ENCODE measurements at places on chromosomes 4 and X. TPM values are rescaled to one million over a fixed set of nuclear protein-coding genes. Genes with fewer than 3 reads are reported as not detected.

DNA sequence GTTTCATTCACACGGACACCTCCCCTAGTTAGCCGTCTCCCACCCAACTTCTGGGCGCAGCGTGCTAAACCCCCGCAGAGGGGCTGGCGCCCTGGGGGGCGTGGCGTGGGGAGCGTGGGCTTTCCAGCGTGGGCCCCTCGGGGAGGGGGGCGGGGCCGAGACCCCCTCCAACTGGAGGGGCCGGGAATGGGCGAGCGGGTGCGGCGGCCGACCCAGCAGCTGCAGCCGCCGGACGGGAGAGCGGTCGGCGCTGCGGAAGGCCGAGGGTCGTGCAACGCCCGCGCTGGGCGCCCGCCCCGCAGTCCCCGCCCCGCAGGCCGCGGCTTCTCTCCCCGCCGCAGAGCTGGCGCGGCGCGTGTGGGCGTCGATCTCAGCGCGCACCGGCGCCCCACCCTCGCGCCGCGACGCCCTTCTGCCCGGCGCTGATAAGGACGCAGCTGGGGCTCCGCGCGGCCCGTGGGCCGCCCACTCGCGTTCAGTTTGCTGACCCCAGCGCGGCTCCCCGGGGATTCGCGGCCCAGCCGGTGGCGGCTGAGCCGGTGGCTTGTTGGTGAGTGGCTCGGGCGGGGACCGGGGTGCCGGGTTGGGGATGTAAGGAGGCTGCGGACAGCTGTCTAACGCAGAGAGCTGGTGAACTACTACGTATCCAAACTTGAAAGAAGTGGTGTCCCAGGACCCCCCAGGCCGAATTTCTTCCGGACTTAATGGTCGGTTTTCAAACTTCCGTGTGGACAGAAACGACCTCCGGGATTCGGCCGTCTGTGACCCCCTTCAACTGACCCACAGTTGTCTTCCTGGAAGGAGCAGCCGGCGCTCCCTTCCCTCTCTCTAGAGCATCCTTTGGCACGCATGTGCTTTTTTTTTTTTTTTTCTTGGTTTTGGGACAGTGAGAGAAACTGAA, 1.5 kb downstream of the FHDC1 start:
- peak; percentile 92 for DNase-seq

- DNase-seq, result no peak
Measured at GRCh38 chrX:21982311-21982710, 41.8 kb downstream of the SMS start.

- no peak for DNase-seq
Measured at GRCh38 chr4:42706086-42706485, 49.2 kb upstream of the ATP8A1 start.

- DNase-seq, result peak; percentile 64
Measured at GRCh38 chr4:82268050-82268825, 105.6 kb downstream of the HNRNPD start.

DNA sequence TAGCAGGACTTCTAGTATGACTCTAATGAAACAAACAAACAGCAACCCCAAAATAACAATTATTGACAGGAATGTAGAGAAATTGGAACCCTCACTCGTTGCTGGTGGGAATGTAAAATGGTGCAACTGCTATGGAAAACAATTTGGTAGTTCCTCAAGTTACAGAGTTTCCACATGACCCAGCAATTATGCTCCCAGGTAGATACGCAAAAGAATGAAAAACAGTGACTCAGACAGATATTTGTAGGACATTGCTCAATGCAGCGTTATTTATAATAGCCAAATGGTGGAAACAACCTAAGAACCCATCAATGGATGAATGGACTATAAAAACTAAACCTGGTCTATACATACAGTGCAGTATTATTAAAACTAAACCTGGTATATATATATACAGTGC, 646.1 kb upstream of the FRG1 start:
- no peak for DNase-seq

DNA sequence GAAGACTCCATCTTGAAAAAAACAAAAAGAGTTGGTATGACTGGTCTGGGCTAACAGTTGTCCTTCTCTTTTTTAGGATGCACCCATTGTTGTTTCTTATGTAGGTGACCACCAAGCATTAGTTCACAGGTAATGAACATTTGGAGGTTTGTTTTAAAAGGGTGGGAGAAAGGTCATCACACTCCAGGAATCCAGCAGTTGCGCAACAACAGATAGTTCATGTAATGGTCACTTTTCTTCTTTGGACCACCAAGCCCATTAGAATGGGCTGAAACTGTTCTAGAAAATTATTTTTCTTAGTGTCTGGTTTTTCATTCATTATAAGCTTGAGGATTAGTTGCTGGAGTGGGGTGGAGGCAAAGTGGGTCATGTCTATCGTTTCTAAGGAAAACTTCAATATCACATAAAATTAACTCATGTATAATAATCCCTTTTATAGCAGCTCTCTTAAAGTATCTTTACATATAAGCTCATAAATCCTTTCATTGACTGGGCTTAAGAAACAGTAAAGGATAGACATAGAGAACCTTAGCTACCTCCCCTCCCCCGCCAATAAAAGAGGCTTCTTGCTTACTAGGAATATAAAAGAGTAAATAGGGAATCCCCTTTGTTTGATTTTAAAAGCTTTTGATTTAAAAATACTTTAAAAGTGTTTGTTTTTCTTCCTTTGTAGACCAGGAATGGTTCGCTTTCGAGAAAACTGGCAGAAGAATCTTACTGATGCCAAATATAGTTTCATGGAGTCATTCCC, 23.5 kb downstream of the NKAP start:
- DNase-seq, result no peak

DNA sequence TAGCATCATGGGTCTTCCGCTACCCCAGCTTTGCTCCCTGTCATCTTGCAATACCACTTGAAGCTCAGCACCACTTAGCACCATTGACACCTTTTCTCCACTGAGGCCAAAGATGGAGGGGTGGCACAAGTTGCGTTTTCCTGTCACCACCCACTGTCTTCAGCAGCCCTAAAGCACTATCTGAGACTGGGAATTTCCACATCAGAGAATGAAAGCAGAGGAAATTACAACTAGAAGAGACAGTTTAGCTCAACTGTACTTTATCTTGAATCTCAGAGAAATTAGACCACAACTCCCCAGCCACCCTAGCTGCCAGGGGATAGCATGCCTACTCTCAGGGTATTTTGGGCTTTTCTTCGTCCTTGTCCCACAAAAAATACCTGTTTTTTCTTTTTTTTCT, 111.0 kb downstream of the DDIT4L start:
- no peak for DNase-seq

DNA sequence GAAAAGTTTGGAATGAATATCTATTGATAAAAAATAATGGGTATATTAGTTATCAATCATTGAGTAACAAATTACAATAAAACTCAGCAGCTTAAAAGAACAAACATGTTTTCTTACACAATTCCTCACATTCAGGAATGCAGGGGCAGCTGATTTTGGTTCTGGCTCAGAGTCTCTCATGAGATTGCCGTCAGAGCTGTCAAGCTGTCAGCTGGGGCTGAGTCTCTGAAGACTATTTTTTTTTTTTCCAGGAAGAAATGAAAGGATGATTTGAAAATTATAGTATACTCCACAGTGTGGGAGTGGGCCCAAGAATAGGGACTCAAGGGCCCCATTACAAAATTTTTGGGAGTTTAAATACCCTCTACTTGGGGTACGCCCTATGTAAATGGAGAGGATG, 219.1 kb downstream of the GC start:
- DNase-seq, result no peak

- DNase-seq, result no peak
Measured at GRCh38 chr4:118910221-118910620, 21.6 kb downstream of the SYNPO2 start.

- DNase-seq, result no peak
Measured at GRCh38 chrX:154484255-154485149, 1.9 kb downstream of the UBL4A start.

DNA sequence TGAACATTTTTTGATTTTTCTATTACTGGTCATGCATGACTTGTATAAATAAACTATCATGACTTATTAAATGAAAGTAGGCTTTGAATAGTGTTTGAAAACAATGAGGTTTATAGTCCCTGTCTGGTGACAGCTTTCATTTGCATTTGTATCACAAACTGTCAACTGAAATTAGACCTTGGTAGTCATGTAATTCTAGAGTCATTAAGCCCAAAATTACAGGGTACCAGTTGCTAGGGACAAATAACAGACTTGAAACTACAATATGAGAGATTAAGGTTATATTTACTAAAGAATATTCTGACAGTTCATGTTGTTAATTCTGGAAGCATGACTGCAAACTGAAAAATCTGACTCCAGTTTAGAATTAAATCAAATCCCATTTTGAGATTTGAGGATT, 9.2 kb upstream of the VAMP7 start:
- DNase-seq, result no peak

GRCh38 chr4:47557255-47557654, 72.2 kb downstream of the ATP10D start:
- DNase-seq, result no peak

DNA sequence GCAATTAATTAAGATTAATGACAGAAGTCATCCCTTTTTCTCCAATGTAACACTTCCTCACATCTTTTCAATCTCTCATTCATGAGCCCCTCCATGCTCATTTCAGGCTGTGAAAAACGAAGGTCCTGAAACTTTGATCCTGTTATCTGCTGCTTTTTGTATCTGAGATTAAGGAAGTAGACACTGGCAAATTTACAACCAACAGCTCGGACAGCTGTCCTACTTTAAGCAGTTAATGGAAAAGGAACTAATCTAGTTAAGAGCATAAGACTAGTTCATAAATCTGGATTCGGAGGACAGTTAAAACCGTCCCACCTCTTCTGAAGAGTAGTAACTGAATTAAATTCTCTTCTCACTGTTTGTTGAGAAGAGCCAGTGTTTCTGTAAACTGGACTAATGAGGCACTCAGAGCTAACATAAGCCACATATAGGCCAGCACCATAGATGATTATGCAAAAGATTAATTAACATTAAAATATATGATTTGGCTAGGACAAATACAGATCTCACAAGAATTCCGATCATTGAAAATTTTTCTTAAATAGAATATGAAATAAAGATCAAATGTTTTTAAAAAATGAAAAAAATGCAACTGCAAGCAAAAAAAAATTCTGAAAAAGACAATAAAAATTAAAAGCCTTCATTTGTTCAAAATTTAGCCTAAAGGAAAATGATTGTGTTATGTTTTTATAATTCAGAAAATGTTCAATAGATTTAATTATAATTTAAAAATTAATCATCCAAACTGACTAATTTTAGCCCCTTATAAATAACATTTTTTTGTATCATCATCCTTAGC, 114.4 kb downstream of the ANTXR2 start:
- DNase-seq, result no peak

DNA sequence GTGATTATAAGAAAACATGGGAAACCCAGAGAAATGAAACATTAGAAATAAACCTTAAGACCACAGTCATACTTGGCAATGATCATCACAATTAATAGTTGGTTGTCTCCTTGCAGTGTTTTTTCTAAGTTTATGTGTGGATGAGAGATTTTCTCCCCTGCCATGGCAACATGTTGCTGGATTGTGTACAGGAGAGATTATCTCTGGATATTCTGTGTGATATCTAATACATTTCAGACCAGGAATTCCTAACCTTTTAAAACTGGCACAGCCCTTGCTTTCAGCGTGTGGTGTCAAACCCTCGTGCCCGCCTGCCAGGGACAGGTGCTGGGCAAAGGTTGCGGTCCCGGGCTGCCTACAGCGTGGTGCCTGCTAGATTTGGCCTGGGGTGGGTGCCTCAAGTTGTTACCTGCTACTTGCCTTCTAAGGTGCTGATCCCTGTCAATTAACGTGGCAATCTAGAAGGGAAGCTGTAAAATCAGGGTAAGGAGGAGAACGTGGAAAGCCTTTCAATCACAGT, 100.5 kb downstream of the TMEM131L start:
- no peak for DNase-seq

- no peak for DNase-seq
Measured at GRCh38 chrX:111365770-111366325, 46.1 kb downstream of the DCX start.

DNA sequence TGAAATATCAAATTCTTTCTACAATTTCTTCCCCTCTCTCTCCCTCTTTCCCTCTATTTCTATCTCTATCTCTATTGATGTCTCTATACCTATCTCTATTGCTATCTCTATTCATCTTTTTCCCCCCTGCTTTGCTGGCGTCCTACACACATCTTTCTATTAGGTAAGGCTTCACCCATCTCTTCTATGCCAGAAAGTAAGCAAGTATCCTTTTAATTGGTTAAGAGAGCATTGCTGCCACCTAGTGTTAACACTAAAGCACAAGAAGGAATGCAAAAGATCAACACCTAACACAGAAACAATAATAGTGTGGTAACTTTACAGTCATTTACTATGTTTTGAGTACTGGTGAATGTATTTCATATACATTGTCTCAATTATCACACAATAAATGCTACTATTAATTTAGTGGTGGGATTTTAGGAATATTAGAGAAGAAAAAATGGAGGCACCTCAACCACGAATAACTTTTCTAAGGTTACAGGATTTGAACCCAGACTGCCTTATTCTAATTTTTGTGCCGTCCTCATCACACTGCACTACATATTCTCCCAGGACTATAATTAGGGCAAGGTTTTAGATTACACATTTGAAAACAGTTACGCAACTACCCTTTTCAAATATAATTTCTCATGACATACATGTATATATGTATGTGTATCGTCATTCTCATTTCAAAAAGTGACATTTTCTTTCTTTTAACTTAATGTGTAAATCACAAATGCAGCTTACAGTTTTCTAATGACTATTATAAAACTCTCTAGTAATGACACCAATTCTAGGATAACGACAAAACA, 3.7 kb upstream of the C4orf36 start:
- peak; percentile 69 for DNase-seq

GRCh38 chrX:151984902-151985301, 10.4 kb upstream of the GABRE start:
- DNase-seq, result no peak

DNA sequence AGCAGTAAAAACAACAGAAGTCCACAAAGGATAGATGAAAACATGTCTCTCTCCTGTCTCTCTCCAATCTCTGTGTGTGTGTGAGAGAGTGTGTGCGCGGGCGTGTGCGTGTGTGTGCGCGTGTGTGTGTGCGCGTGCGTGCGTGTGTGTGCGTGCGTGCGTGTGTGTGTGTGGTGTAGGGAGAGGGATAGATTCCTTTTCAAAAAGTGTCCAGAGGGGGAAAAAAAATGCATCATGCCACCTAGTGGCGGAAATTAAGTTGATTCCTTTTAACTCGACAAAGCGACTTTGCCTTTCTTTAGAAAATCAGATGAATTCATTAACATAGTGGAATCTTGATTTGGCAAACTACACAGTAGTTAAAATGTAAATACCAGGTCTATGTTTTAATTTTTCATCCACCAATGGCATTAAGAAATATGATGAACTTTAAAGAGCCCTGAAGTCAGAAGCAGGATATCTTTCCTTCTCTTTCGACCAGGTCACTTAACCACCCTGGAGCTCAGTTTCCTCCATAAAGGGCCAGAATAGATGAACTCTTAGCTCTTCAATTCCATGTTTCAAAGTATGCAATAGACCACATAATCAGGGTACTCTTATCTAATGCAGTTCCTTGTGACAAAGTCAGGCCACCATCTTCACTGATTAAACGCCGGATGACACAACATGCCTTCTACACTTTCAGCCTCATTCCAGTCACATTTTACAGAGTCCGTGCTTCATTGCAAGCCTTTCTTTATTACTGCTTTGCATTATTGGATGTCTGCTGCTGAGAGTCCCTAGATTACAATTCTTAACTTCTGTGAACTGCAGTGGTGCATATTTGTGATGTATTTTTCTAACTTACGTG, 162.8 kb downstream of the FBXO8 start:
- DNase-seq, result peak; percentile 51

The MAGEA12 gene
- polyA plus RNA-seq, result not detected

The MND1 gene
- polyA plus RNA-seq, result 5.8 TPM

The NPY2R gene
- not detected for polyA plus RNA-seq

The GPC3 gene
- polyA plus RNA-seq, result 448 TPM

The FGFR3 gene
- polyA plus RNA-seq, result 2.8 TPM

The EMCN gene
- polyA plus RNA-seq, result 30.6 TPM

The SPOCK3 gene
- 1.7 TPM for polyA plus RNA-seq

The DOK7 gene
- polyA plus RNA-seq, result 9.6 TPM

The IL13RA2 gene
- polyA plus RNA-seq, result not detected

The TBX22 gene
- polyA plus RNA-seq, result not detected
